ENCODE measurements at places on chromosomes 1 and 21. TPM values are rescaled to one million over a fixed set of nuclear protein-coding genes. Genes with fewer than 3 reads are reported as not detected.

Gene CCDC181
- total RNA-seq = 1.5 TPM

Gene IGSF3
- 19.9 TPM for total RNA-seq

Gene FMN2
- total RNA-seq = not detected

Gene EFNA1
- 42.9 TPM for total RNA-seq

Gene NHLH1
- not detected for total RNA-seq
